MM.1S (cell line): ENCODE measurements at places on chromosomes 2 and 18.

- H3K36me3 ChIP-seq, result no peaks in the 10 kb centered on the region
- H3K4me1 ChIP-seq, result peaks cover 8% of the 10 kb centered on the region
- no peaks in the 10 kb centered on the region for H3K27me3 ChIP-seq
- DNase-seq, result no peak
Observed at GRCh38 chr2:168912901-168913369, 11.8 kb downstream of the G6PC2 start.

GRCh38 chr2:110820128-110820527, 87.8 kb downstream of the ACOXL start:
- H3K27ac ChIP-seq, result peak overlapping the region; percentile 71
- H3K36me3 ChIP-seq, result 0 out of 2 replicates have a peak, but pooled peaks cover 2% of the 10 kb centered on the region
- peaks cover 54% of the 10 kb centered on the region for H3K4me1 ChIP-seq
- H3K4me3 ChIP-seq, result no peak overlapping the region
- DNase-seq, result peak; percentile 31

DNA sequence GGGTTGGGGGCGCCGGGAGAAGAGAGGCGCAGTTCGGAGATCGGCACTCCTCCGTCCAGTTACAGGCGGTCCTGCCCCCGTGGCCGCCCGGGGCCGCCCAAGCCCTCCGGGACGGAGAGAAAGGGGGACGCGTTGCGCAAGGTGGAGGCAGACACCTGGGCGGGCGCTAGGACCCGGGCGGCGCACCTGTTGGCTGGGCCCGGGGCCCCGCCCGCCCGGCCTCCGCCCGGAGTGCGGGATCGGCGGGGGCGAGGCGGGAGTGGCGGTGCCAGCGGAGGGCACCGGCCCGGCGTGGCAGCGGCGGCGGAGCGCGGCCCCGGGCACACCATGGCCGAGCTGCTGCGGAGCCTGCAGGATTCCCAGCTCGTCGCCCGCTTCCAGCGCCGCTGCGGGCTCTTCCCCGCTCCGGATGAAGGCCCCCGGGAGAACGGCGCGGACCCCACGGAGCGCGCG, at the start of gene SGPP2:
SGPP2 (plus strand) TSS at position 268 of the 453 bp plus-strand sequence; CDS start at position 328, 60 bp downstream.
- no peaks in the 10 kb centered on the region for H3K27me3 ChIP-seq
- H3K4me3 ChIP-seq, result peak within 1 kb of the TSS; percentile 60
- peaks cover 8% of the 10 kb centered on the region; the same call in 1 of the 2 replicates for H3K4me1 ChIP-seq
- no peak within 1 kb of the TSS; the same call in 1 of the 2 replicates for H3K27ac ChIP-seq

DNA sequence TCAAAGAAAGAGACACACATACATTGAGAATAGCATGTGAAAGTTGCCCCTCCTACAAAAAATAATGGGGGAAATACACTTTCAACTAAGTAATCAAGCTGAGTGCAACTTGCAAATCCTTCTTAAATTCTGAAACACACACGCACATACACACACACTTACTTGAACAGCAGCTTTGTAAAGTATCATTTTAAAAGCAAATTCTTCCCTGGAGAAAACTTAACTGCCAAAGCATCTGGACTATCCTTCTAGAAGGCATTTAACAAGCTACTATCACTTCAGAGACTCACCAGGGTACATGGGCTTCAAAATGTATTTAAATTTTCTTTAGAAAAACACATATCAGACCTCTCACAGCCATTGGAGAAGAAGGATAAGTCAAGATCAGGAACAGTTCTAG, 15.3 kb downstream of the GAREM1 start:
- H3K4me1 ChIP-seq, result peaks cover 5% of the 10 kb centered on the region; the same call in 1 of the 2 replicates
- no peak overlapping the region for H3K4me3 ChIP-seq
- H3K27ac ChIP-seq, result no peak overlapping the region
- DNase-seq, result no peak

DNA sequence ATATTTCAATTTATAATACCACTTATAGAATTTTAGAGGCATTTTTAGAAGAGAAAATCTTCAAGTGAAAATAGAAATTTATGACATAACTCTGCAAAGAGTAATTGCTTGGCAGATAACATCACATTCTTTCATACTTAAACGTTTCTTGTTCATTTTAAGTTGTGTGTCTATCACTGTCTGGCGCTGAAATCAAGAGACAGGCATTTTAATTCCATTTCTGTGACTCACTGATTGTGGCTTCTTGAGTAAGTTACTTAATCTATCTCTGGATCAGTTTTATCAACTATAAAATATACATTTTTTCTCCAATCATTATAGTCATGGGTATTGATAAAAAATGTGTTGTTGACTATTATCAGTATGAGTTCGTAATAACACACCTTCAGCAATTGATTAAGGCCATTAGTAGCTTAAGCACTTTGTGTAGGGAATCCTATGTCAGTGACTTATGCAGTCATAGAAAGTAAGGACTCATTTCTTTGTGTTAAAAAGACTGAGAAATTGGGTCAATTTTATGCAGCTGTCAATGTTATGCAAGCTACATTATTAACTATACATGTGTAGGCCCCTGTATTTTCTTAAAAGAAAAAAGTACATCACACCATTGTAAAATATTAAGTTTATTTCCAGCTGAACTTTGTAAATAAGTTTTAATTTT, 497.3 kb downstream of the CCDC85A start:
- no peaks in the 10 kb centered on the region for H3K36me3 ChIP-seq
- DNase-seq, result no peak
- no peak overlapping the region for H3K4me3 ChIP-seq
- H3K27me3 ChIP-seq, result no peaks in the 10 kb centered on the region

GRCh38 chr18:12092398-12093229, 1.0 kb upstream of the ANKRD62 start:
- H3K27ac ChIP-seq, result no peak overlapping the region
- no peaks in the 10 kb centered on the region for H3K4me1 ChIP-seq
- no peaks in the 10 kb centered on the region for H3K36me3 ChIP-seq
- no peak overlapping the region for H3K4me3 ChIP-seq
- no peaks in the 10 kb centered on the region for H3K27me3 ChIP-seq

DNA sequence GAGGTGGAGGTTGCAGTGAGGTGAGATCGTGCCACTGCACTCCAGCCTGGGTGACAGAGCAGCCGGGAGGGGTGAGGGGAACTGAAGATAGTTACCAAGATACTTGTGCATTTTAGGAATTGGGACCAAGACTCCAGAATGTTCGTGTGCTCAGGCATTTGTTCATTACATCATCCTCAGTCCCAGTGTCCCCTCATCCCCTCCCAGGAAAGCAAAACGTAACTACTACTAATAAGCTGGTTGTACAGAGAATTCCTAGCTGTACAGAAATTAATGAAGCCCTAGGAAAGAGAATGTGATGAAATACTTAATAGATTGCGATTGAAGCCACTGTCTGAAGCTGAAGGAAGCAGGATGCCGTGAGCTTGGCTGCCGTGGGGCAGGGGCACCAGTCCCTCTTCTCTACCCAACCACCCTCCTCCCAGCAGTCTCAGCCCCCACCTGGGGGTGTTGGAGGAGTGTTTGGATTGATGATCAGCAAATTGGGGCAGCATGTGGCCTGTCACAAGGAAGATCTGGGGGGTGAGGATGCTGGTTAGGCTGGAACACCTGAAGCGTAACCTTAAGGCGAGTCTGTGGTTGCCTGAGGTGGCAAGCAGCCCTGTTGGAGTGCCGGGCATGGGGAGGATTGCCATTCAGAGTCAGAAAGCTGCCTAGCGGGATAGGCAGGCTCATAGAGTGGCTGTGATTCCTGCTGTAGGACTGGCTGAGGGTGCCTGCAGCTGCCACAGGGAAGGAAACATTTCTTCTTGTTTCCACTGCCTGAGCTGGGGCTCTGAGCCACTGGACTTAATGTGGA, 140.9 kb downstream of the SH3RF3 start:
- no peaks in the 10 kb centered on the region for H3K27me3 ChIP-seq
- no peaks in the 10 kb centered on the region for H3K4me1 ChIP-seq
- no peak overlapping the region for H3K27ac ChIP-seq
- H3K36me3 ChIP-seq, result no peaks in the 10 kb centered on the region
- DNase-seq, result no peak

- H3K4me3 ChIP-seq, result no peak overlapping the region
- no peaks in the 10 kb centered on the region for H3K27me3 ChIP-seq
- no peak for DNase-seq
- peaks cover 66% of the 10 kb centered on the region for H3K4me1 ChIP-seq
Observed at GRCh38 chr2:234487356-234487755, 9.5 kb downstream of the ARL4C start.

- H3K4me1 ChIP-seq, result no peaks in the 10 kb centered on the region
- no peaks in the 10 kb centered on the region for H3K36me3 ChIP-seq
- no peak overlapping the region for H3K27ac ChIP-seq
- H3K27me3 ChIP-seq, result no peaks in the 10 kb centered on the region
- no peak for DNase-seq
Observed at GRCh38 chr2:41521211-41521610, 526.6 kb upstream of the PKDCC start.

DNA sequence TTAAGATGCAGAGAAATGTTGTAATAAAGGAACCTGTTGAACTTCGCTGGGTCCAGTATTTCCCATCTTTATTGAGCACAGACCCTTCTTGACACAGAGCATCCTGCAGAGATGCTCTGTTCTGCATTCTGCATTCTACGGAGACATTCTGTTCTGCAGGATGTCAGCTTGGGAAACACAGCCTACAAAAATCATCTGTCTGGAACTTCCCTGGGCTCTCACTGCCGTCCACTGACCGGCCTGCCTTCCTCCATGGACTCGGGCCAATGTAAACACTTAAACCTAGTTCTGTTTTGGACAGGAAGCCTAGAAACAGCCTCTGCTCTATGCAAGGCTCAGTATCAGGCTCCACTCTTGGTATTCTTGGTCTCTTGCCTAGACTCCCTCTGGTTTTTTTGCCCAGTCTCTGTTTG, 90.0 kb upstream of the PPP1CB start:
- no peak overlapping the region for H3K4me3 ChIP-seq
- H3K27ac ChIP-seq, result no peak overlapping the region
- H3K27me3 ChIP-seq, result no peaks in the 10 kb centered on the region
- no peaks in the 10 kb centered on the region for H3K4me1 ChIP-seq
- no peaks in the 10 kb centered on the region for H3K36me3 ChIP-seq

DNA sequence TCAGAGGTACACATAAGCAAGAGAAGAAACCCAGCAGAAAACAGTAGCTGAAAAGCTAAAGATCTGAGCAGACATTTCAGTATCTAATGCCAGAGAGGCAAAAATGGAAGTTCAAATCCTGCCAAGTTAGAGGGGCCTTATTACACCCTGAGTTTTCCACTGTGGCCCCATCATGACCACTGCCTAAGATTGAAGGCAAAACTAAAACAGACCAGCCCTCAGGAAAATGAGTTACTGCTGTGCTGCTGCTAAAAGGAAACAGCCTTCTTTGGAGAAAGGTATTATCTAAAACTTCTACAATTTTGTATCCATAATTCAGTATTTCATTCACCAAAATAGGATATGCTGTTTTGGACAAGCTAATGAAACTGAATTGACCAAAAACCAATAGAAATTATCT, 16.8 kb downstream of the PPP1CB start:
- DNase-seq, result no peak
- H3K4me3 ChIP-seq, result no peak overlapping the region
- H3K27ac ChIP-seq, result no peak overlapping the region
- no peaks in the 10 kb centered on the region for H3K36me3 ChIP-seq
- no peaks in the 10 kb centered on the region for H3K27me3 ChIP-seq

- H3K4me1 ChIP-seq, result no peaks in the 10 kb centered on the region
- H3K27me3 ChIP-seq, result no peaks in the 10 kb centered on the region
Observed at GRCh38 chr18:74745633-74746403, 148.1 kb downstream of the ZNF407 start.

- no peaks in the 10 kb centered on the region for H3K36me3 ChIP-seq
- H3K4me1 ChIP-seq, result no peaks in the 10 kb centered on the region
- DNase-seq, result no peak
- H3K27ac ChIP-seq, result no peak overlapping the region
Observed at GRCh38 chr18:75230163-75231052, 19.8 kb downstream of the TSHZ1 start.

DNA sequence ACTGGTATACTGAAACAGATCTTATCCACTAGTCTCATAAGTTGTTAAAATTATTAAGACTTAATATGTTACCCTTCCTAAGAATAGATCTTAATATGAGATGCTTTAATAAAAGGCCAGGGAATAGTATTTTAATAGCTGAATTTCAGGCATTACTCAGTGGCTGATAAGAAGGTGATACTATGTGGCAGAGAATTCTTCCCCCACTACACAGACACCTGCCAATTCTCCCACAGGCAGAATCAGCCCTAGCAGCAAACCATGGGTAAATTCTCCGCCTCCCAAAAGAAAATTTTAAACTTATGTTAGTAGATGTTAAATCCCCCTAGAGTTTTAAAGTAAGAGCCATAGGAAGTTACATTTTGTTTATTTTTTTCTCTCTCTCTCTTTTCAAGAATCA, 888.8 kb downstream of the LRP1B start:
- H3K4me3 ChIP-seq, result no peak overlapping the region
- H3K4me1 ChIP-seq, result no peaks in the 10 kb centered on the region
- no peak overlapping the region for H3K27ac ChIP-seq
- H3K36me3 ChIP-seq, result no peaks in the 10 kb centered on the region

DNA sequence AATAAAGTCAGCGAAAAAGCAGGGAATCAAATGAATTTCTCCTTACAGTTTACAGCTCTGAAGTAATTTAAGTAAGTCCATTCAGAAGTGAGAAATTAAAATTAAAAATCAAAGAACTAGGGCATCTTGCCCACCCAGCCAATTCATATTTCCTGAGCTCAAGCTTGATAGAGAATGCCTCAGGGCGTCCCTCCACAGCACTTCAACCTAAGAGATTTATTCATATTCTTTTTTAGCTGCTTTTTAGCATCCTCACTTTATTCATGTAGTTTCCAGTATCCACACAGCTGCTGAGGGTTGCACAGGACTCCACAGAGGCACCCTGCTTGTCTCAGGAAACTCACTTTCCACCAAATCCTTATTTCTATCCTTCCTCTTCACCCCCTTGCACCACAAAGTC, 900.3 kb downstream of the BCL11A start:
- no peaks in the 10 kb centered on the region for H3K36me3 ChIP-seq
- DNase-seq, result no peak
- no peaks in the 10 kb centered on the region for H3K27me3 ChIP-seq
- no peaks in the 10 kb centered on the region for H3K4me1 ChIP-seq
- no peak overlapping the region for H3K4me3 ChIP-seq

DNA sequence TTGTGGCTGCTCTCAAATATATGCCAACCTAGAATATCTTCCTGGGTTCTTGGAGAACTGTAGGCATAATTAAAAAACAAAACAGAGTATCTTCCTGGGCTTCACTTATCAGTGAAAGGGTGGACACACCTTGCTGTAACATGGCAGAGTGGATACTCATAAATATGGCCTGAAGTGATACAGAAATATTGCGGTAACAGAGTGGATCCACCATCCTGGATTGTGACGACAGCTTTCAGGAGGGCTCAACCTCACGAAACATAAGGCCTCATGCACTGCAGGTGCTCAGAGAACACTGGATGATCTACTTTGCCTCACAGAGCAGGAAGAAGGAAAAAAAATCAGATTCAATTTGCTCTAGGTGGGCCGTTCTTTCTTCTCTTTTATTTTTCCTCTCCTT, 336.0 kb downstream of the NBAS start:
- no peak overlapping the region for H3K27ac ChIP-seq
- no peaks in the 10 kb centered on the region; the same call in 1 of the 2 replicates for H3K36me3 ChIP-seq
- H3K4me1 ChIP-seq, result no peaks in the 10 kb centered on the region

DNA sequence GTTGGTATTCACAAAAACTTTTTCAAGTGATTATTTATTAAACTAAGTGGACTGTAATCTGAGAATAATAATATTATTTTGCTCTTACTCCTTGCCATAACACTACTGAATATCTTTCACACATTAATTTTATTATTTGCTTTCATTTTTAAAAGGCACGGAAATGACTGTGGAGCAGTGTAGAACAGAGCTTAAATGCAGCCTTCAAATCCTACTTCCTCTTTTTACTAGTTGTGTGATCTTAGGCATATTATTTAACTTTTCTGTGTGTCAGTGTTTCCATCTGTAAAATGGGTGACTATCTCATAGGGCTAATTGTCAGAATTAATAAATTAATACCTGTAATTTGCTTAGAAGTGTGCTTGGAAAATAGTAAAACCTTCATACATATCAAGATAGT, 55.5 kb upstream of the SLC8A1 start:
- no peaks in the 10 kb centered on the region for H3K36me3 ChIP-seq
- no peak overlapping the region for H3K4me3 ChIP-seq
- no peaks in the 10 kb centered on the region for H3K4me1 ChIP-seq
- H3K27me3 ChIP-seq, result no peaks in the 10 kb centered on the region
- H3K27ac ChIP-seq, result no peak overlapping the region
